ENCODE measurements at places on chromosomes 2 and 18. TPM values are rescaled to one million over a fixed set of nuclear protein-coding genes. Genes with fewer than 3 reads are reported as not detected.

- DNase-seq = no peak
These were observed 35.6 kb upstream of the ASB1 start for GRCh38 chr2:238391042-238391689.

DNA sequence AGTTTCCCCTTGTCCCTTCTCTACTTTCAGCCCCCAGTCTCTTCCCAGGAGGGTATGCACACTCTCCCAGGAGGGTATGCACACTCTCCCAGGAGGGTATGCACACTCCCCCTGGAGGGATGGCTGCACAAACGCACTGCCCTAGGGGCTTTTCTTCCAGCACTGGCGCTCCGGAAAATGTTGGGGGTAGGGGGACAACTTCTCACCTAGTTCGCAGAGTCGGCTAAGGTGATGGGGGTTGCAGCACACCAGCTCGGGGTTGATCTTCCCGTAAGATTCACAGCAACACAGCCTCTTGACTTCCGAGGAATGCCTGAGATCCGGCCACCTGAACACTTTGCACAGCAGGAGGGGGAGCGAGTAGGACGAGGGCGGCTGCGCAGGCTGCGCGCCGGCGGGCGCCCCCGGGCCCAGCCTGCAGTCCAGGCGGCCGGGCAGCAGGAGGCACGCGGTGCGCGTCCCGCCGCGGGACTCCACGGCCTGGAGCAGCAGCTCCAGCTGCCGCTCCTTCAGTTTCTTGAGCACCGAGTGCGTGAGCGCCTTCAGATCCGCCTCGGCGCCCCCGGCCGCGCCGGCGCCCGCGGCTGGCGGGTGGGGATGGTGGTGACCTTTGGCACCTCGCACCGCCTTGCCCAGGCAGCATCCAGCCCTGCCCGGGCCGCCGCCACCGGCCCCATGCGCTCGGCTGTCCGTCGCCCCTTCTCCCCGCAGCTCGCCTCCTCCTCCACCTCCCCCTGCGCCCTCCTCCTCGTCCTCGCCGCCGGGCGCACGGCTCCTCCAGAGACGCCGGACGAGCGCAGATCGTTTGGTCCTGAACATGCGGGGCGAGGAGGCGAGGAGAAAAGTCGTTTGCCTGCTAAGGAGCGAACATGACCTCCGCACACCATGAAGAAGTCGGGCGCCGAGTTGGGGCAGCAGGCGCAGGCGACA, 894 bp downstream of the SMAD7 start:
- no peak for DNase-seq

GRCh38 chr18:3889803-3890202, 439.8 kb downstream of the TGIF1 start:
- no peak for DNase-seq

DNA sequence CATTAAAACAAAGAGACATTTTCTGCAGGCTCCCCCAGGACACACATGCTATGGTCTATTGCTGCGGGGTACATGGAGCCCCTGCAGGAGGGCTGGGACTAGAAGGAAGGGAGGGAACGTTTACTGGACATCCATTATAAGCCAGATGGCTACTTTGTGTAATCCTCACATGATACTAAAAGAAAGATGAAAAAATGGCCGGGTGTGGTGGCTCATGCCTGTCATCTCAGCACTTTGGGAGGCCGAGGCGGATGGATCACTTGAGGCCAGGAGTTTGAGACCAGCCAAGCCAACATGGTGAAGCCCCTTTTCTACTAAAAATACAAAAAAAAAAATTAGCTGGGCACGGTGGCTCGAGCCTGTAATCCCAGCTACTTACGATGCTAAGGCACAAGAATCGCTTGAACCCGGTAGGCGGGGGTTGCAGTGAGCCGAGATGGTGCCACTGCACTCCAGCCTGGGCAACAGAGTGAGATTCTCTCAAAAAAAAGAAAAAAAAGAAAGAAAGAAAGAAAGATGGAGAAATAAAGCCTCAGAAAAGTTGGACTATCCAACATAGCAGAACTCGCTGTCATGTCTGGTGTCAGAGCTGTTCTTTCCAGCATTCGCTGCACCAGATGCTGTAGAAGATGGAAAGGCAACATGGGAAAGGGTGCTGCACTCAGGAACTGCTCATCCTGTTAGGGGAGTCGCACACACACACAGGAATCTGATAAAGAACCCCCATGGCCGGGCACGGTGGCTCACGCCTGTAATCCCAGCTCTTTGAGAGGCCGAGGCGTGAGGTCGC, 7.8 kb upstream of the MYCN start:
- DNase-seq = no peak

GRCh38 chr2:23425338-23425871, 40.4 kb downstream of the KLHL29 start:
- DNase-seq = no peak

DNA sequence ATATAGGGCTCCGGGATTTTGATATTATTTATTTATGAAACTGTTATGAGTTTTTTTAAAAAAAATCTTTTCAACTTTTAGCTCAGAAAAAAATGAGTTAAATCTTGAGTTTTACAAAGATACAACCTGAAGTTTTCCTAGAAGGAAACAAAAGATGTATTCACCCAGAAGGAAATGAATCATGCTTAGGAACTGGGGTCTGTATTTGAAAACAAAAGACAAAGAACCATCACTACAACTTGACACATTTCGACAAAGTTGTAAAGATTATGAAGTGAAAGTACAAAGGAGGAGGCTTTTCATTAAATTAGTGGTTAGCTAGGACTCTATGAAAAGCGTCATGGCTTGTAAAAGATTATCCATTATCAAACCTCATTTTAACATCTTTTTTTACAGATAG, 143.3 kb downstream of the PDE1A start:
- no peak for DNase-seq

GRCh38 chr2:115910270-115910669, 1467.8 kb downstream of the DPP10 start:
- no peak for DNase-seq

- no peak for DNase-seq
These were observed 89.6 kb downstream of the TTC32 start for GRCh38 chr2:19812166-19812565.

DNA sequence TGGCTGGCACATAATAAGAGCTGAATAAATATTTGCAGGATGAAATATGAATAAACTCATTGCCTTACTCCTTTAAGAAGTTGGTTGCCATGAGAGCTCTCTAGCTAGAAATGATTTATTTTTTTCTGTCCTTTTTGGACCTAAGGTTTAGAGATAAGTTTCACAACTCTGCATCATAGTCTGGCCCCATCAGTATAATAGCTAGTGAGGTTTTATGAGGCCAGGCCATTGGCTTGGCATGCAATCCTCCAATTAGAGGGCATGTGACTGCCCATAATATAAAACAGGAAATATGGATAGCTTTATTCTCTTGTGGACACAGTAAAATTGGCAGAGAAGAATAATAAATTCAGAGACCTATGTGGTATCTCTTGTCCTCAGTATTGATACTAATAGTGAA, 26.2 kb upstream of the INSIG2 start:
- DNase-seq = no peak

DNA sequence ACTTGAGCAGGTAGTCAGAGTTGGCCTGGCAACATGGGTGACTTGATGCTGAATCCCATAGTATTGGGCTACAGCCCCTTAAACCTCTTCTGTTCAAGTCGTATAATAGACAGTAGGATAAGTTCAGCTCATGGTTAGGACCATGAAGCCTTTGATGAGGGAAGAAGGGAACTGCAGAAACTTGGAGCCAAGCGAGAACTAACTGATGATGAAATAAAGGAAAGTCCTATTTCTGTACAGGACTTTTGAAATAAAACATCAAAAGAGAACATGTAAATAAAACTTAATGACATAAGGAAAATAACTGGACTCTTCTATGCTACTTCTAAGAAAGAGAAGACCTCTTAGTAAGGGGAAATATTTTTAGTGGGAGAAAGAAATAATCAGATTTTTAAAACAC, 51.2 kb upstream of the UGP2 start:
- no peak for DNase-seq

- DNase-seq = no peak
These were observed 60.0 kb upstream of the NOSTRIN start for GRCh38 chr2:168742258-168742932.

DNA sequence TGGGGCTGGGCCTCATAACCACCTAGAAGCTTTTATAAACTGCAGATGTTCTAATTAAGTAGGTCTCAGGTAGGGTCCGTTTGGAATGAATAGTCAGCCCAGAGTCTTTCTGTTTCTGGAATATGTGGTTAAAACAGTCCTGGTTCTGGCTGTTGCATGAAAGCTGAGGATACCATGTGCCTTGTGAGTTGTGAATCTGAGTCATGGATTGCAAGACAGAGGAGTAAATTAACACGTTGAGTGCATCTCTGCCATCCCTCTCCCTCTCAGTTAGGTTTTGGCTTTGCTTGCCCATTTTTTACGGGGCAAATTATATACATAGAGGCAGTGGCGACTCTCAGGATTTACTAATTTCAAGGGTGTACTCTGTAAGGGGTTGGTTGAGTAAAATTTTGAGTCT, 59.1 kb downstream of the NCK2 start:
- no peak for DNase-seq

GRCh38 chr18:13256444-13257305, 38.1 kb downstream of the LDLRAD4 start:
- no peak for DNase-seq

GRCh38 chr18:13562494-13563029, 163.8 kb downstream of the FAM210A start:
- no peak for DNase-seq

DNA sequence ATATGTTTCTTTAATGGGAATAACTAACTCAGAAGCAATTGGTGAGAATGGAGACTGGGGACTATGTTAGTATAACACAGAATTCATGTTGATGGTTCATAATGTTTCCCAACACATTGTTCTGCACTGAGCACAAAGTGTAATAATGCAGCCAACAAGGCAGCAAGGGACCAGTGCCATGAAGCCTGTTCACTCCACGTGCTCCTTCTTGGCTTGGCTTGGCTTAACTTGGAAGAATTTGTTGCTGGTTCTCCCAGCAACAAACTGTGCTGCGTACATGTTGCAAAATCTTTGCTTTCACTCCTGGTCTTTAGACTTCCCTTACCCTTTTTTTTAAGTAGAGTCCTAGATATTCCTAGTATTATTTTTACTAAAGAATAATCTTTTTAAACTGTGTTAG, 129.7 kb downstream of the MAP3K20 start:
- DNase-seq = no peak

GRCh38 chr2:215921895-215922294, 91.5 kb downstream of the MREG start:
- no peak for DNase-seq

GRCh38 chr2:201908901-201909300, 102.6 kb downstream of the CDK15 start:
- no peak for DNase-seq

- no peak for DNase-seq
These were observed 20.9 kb downstream of the TMEM237 start for GRCh38 chr2:201622306-201622970.

DNA sequence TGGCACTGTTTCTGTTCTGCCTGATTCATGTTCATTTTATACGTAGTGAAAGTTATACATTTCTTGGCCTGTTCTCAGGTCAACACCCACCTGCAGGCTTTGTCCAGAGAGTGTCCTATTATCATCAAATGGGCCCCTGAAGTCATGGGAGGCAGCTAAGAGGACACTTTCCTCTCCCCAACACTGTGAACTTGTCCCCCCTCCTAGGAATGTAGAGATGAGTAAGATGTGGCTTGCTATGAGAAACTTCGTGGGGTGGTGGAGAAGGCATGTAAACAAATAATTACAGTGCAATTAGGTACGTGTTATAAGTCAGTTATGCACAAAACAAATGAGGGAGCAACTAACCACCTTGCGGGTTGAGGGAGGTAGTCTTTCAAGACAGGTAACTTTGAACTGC, 57.9 kb downstream of the COL4A3 start:
- DNase-seq = no peak

GRCh38 chr2:127627740-127628571, 18.0 kb upstream of the GPR17 start:
- DNase-seq = no peak

DNA sequence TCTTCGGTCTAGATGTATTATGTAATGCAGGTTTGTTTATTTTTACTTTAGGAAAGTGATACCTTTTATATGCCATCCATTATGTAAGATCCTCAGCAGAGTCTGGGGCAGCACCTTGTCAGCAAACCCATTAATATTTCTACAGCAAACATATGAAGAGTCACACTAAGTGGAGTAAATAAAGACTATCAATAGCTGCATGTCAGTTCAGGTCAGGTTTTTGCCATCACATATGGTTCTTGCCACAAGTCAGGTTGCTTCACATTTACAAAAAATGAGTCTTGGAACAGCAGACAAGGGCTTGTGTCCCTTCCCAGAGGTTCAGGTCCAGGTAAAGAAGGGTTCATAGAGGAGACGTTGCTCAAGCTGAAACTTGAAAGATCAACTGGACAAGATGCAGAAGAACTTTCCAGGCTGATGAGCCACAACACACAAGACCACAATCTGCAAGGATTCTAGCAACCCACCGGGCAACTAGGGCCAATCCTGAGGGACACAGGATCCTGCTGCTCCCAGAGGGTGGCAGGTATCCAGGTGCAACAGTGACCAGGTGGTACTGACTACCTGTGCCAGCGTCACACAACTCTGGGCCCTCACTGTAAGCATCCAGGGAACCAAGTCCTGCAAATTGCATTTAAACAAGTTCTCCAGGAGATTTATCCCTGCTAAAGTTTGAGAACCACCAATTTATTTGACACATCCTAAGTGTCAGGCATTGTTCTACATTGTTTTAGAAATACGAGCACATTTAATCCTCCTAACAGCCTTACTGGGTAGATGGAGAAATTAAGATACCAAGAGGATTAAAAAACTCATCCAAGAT, 215.8 kb downstream of the ALPK2 start:
- DNase-seq = no peak

- DNase-seq = no peak
These were observed 394.8 kb downstream of the DCDC2C start for GRCh38 chr2:4098137-4098536.

GRCh38 chr2:184696644-184697043, 98.3 kb downstream of the ZNF804A start:
- DNase-seq = no peak

- no peak for DNase-seq
These were observed 1552.9 kb upstream of the SLC39A10 start for GRCh38 chr2:194103941-194104659.

DNA sequence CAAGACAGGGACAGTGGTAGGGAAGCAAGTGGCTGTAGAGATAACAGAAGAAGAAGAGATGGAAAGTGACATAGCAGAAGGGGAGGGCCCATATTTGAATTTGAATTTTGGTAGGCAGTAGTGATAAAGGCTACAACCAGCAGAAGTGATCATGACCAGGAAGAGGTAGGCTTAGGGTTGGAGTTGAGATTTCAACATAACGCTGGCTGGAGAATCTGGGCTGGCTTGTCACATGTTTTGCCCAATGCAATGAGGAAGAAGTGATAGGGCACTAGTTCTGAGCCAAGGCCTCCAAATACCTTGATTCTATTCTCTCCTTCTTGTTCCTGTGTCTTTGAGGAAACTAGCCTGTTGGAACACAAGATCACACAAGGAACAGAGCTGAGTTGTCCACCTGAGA, 69.4 kb downstream of the SCG2 start:
- no peak for DNase-seq

- no peak for DNase-seq
These were observed 84.6 kb upstream of the CYP1B1 start for GRCh38 chr2:38160516-38160915.

CNDP1 gene
- not detected for total RNA-seq

B4GALT6 gene
- 3.9 TPM for total RNA-seq

NDC80 gene
- not detected for total RNA-seq

EPB41L5 gene
- total RNA-seq = 24.0 TPM

STARD6 gene
- not detected for total RNA-seq

SP100 gene
- total RNA-seq = 223 TPM

SH3RF3 gene
- 10.2 TPM for total RNA-seq

TBR1 gene
- not detected for total RNA-seq
